ENCODE measurements at places on chromosomes 3 and 15. TPM values are rescaled to one million over a fixed set of nuclear protein-coding genes. Genes with fewer than 3 reads are reported as not detected.

The C3orf85 gene
- total RNA-seq: not detected

The A4GNT gene
- not detected for total RNA-seq

The PAQR9 gene
- total RNA-seq: 0.25 TPM

The STAB1 gene
- 6.5 TPM for total RNA-seq

The SH2D7 gene
- not detected for total RNA-seq

The SLC12A1 gene
- total RNA-seq: not detected

The WDR49 gene
- 0.12 TPM for total RNA-seq

The CIP2A gene
- total RNA-seq: 13.7 TPM

The PP2D1 gene
- total RNA-seq: not detected

The NFKBIZ gene
- total RNA-seq: 56.8 TPM

The SPATA12 gene
- under 0.01 TPM for total RNA-seq

The MAP1A gene
- total RNA-seq: 49.3 TPM

The FBXO40 gene
- total RNA-seq: not detected

The GOLGA8N gene
- 10.3 TPM for total RNA-seq

The NANOGP8 gene
- not detected for total RNA-seq

The LDHAL6B gene
- total RNA-seq: not detected

The EHHADH gene
- 5.0 TPM for total RNA-seq

The MINAR1 gene
- total RNA-seq: 0.68 TPM

The ZKSCAN7 gene
- total RNA-seq: 5.7 TPM

The FAM107A gene
- total RNA-seq: 0.99 TPM

The DLG1 gene
- 34.7 TPM for total RNA-seq

The B3GALNT1 gene
- 30.3 TPM for total RNA-seq

The SYNPR gene
- total RNA-seq: not detected

The SLC9C1 gene
- total RNA-seq: 0.13 TPM

The C3orf49 gene
- not detected for total RNA-seq

The VGLL3 gene
- total RNA-seq: 14.5 TPM

The EEF1AKMT4 gene
- total RNA-seq: 2.2 TPM

The SLC51A gene
- not detected for total RNA-seq

The NGLY1 gene
- 23.3 TPM for total RNA-seq

The NR2E3 gene
- 0.06 TPM for total RNA-seq

The BUB1B gene
- 21.9 TPM for total RNA-seq

The RASGRF1 gene
- not detected for total RNA-seq

The ARGFX gene
- total RNA-seq: not detected

The RETNLB gene
- total RNA-seq: not detected

The SENP8 gene
- 2.6 TPM for total RNA-seq

The CLEC3B gene
- 28.8 TPM for total RNA-seq

The PTH1R gene
- total RNA-seq: 0.13 TPM

The ADGRG7 gene
- total RNA-seq: 52.7 TPM

The MME gene
- 35.8 TPM for total RNA-seq

The PIERCE2 gene
- total RNA-seq: 2.4 TPM

Measured in aortic smooth muscle cell (primary cell).